Subcutaneous preadipocyte (primary cell): ENCODE measurements at places on chromosomes 3 and 15. TPM values are rescaled to one million over a fixed set of nuclear protein-coding genes. Genes with fewer than 3 reads are reported as not detected.

Gene SHC4
- total RNA-seq = 0.39 and 0.73 TPM in 2 replicates

Gene TMCC1
- 13.6 and 14.1 TPM in 2 replicates for total RNA-seq

Gene TAGLN3
- not detected in 2 replicates for total RNA-seq

Gene GOLGA6A
- not detected in 2 replicates for total RNA-seq

Gene ZKSCAN7
- 3.7 and 5.5 TPM in 2 replicates for total RNA-seq

Gene WDR76
- total RNA-seq = 15.4 and 31.7 TPM in 2 replicates
